Kidney (tissue), 22 donors: ENCODE measurements at places on chromosomes 6 and 20.

- peak; percentile 82 for DNase-seq
Observed at GRCh38 chr20:49724408-49725223, 10.9 kb upstream of the B4GALT5 start.

DNA sequence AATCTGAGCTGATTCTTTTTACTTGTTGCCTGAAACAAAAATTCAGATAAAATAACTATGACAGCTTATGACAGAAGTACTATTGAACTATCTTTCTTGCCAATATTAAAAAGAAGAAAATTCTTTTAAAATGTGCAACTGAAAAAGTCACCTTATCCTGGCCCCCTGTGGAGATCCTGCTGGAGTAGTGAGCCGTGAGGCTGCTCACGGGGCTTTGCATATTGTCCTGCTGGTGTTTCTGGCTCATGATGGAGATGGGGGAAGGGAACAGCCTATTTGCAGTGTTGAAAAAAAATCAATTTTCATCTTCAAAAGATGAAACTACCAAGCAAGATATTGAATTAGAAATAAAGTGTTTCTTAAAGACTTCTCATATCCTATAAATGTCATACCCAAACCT is 216.0 kb downstream of the SAMD5 start:
- DNase-seq = no peak

GRCh38 chr20:37885042-37885441 is 17.9 kb upstream of the VSTM2L start:
- DNase-seq = no peak

GRCh38 chr20:38344107-38344701 is 2.1 kb upstream of the LBP start:
- no peak for DNase-seq

- DNase-seq = peak; percentile 86
Observed at GRCh38 chr6:99868074-99868702, 125.8 kb downstream of the MCHR2 start.

GRCh38 chr6:91106083-91106482 is 519.2 kb upstream of the MAP3K7 start:
- DNase-seq = no peak

DNA sequence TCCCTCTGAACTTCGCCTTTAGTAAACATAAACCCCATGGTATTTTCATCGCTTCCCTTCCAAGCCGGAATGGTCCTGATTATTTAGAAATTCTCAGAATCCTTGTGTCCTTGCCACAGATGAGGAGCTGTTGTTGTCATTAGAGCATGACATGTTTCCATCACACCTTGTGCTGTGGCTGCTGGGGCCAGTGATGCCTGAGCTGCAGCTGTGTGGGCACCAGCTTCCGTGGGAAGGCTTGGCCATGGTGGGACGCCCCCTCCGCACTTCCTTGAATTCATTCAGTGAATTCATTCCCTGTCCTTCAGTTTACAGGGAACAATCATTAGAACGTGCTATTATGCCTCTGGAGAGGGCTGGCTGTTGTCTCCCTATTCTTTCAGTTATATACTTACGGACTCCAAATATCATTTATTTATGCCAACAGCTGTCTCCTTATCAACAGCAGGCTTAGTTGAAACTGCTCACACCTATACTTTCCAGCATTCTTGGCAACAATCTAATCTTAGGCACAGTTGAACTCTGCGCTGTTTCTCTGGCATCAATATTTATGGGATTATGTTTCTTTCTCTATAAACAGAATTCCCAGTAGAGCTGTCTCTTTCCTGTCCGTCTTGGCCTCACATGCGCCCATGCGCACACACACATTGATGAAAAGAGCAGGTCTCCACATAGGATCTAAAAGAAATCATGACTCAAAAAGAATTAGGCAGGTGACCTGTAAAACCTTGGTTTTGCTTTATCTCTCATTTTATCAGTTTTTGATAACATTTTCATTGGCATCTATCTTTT is 9.0 kb downstream of the ADGRF1 start:
- no peak for DNase-seq

DNA sequence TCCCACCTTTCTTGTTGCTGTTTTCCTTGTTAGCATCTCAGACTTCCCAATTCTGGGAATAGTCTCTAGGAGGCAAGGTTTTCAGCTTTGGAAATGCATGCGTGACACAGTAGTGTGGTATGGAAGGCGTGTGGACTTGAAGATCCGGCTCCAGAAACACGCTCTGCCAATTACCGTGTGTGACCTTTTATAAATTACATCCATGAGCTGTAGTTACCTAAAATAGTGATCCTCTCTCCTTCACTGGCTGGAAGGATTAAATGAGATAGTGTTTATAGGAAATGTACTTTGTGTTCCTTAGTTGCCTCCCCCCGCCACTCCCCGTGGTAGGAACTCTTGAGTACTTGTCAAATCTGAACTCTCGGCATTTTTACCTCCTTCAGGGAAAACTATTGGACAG is 13.0 kb downstream of the E2F3 start:
- no peak for DNase-seq

GRCh38 chr20:20573797-20574196 is 138.6 kb downstream of the RALGAPA2 start:
- DNase-seq = no peak

- peak; percentile 72 for DNase-seq
Observed at GRCh38 chr20:36541768-36542488, 609 bp downstream of the MYL9 start.

DNA sequence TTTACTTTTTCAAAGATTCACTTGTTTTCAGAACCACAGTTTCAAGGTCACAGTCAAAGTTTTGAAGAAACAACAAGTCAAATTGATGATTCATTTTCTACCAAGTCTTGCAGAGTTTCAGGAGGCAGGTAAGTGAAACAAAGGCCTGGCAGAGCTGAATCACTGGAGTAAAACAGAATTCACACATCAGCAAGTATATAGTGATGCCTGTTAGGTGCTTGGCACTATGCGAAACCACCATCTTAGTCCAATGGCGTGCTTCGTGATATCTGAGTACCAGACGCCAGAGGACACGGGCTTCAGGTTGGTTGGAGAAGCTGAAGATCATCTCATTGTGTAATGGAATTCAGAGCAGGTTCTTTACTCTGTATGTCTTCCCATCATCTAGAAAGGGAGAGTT is 75.9 kb downstream of the RTN4IP1 start:
- no peak for DNase-seq

DNA sequence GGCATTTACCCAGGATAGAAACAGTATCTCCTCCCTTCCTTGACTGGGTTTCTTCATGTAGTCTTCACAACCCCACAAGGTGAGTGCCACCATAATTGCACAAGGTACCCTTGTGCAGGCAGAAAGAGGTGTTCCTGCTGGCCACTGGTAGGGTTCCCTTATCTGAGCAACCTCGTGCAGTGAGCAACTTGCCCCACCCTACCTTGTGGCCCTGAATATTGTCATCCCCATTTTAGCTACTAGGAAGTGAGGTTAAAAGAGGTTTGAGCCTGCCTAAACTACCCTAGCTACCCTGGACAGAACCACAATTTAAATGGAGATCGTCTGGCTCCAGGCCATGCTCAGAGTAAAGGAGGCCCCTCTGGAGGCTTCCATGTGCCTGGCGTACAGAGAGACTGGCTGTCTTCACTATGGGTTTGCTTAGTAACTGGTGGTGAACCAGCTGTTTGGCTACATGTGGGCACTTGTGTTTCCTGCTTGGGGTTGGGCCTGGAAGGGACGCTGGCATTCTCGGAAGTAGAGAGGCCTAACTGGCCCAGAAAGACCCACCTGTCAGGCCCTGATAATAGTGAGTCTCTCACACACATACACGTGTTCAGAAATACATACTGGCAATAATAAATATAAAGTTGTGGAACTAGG is 148.8 kb downstream of the LRFN2 start:
- no peak for DNase-seq

- DNase-seq = peak; percentile 23
Observed at GRCh38 chr20:51759769-51760510, 8.2 kb downstream of the ATP9A start.
